ENCODE measurements at places on chromosomes 3 and 15.

DNA sequence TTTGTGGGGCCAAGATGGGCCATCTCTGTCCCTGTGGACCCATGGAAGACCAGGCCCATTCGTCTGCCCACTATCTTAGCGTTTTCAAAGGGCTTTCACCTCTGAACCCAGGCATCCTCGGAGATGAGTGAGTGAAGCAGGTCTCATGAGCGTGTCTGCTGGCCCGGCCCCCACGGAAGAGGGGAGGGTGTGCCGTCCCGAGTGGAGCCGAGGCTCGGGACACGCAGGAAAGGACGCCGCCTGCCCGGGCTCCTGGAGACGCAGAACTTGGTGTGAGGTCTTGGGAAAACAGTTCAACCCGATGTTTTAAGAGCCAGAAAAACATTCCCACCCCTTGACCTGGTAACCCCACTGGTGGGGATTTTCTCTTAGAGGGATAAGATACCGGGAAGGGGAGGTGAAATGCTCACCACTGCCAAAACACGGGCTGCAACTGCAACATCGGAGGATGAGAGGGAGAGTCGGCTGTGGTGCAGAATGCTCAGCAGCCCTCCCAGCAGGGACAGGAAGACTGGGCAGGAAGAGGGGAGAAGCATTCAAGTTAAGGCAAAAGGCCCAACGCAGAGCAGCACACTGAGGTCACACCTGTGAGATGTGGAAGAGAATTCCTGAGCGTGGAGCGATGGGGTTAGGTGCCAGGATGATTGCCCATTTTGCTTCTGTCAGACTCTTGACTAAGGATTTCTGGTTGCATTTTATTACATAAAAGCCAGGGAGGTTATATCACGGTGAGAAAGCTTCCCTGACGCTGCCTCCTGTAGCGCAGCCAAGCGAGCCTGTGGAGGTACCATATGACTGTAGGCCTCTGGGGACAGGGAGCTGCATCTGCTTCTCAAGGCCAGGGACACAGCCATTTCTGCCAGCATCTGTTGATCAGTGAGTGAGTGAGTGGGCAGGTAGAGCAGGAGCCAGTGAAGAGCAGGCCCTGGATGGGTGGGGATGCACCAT lies 14.1 kb upstream of the STAB1 start:
- no peak for DNase-seq

DNA sequence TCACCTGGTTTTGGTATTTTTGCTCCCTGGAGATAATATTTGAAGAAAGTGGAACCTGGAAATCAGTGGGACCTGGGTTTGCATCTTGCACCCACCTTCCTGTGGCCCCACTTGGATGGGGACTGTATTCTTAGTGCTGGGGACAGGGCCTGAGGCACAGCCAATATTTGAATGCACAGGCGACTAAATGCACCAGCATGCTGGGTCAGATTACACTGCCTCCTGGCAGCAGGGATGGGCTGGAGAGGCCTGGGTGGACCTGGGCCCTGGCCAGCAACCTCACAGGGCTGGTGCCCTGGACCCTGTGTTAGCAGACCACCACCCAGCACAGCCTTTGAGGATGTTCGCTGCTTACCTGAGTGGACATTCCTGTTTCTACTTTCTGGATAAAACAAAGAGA lies 10.5 kb downstream of the ITIH4 start:
- no peak for DNase-seq

DNA sequence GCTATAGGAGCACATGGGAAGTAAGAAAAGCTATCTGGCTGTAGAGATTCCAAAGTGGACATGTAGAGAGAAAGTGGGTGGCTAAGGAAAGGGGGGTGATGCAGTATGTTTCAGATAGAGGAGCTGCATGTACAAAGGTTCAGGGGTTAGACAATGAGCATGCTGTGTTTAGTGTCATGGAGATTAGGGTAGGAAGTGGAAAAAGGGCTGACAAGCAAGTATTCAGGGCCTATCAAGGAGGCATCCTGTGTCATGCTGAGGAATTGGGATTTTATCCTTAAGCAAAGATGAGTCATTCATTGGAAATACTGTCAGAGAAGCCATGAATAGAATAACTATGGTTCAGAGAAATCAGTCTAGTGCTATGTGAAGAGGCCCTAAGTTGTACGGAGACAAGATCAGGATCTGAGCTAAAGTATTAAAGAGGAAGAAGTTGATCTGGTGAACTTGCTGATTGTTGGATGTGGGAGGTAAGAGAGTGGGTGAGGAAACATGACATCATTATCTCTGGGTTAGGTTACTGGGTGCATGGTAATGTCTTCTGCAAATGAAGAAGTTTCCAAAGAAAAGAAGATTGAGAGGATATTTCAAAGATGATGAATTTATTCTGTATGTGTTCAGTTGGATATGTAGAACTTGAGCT lies 176.7 kb upstream of the GOLIM4 start:
- no peak for DNase-seq

DNA sequence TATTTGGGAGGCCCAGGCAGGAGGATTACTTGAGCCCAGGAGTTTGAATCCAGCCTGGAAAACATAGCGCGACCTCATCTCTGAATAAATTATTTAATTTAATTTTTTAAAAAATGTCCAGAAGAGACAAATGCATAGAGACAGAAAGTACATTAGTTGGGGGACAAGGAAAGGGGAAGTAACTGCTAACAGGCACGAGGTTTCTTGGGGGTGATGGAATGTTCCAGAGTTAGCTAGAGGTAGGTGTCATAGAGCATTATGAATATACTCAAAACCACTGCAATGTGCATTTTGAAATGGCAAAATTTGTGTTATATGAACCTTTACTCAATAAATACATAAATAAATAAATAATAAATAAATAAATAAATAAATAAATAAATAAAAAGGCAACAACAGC lies 31.7 kb upstream of the CYP11A1 start:
- no peak for DNase-seq

GRCh38 chr15:91940496-91941381 lies 87.2 kb downstream of the SLCO3A1 start:
- DNase-seq, result peak; percentile 18

DNA sequence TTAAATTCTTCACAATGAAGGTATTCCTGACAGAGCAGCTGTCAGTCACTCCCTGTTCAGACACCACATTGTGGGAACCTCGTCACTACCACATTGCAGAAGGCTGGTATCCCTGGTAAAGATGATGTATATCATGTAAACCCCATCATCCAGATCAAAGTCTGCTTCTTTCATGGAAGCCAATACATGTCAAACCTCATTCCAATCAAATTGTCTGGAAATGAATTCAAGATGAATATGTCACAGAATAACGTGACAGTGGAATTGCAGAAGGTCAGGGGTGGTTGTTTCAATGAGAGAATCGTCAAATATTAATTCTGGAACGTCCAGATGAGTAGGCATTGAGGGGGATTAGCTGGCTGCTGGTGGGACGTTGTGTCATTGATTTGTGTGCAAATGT lies 4.2 kb downstream of the ZIC4 start:
- no peak for DNase-seq

GRCh38 chr15:100783291-100783690 lies 96.3 kb upstream of the ALDH1A3 start:
- no peak for DNase-seq

GRCh38 chr3:58241306-58242044 lies 3.9 kb downstream of the ABHD6 start:
- DNase-seq, result no peak

DNA sequence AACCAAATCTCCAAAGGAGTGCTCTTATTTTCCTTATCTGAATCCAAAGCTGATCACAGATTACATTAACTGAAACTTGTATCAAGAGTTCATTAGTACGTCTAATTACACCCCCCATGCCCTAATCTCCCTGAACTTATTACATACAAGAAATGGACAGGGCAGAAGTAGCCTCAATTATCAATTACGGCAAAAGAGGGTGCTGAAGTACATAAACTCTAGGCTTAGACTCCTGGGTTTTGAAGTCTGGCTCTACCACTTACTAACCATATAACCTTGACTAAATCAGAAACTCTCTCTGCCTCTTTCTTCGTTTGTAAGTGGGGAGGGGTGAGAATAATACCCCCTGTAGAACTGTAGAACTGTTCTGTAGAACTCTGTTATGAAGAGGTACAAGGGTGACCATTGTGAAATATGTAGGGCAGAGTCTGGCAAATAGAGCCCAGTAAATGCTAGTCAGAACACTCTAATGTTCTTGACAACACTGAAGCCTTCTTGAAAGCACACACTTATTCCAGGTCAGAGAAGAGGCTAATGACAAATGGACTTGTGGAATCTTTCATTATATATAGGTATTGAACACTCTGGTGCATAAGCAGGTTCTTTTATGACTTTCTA lies 19.6 kb upstream of the OR5K4 start:
- no peak for DNase-seq

DNA sequence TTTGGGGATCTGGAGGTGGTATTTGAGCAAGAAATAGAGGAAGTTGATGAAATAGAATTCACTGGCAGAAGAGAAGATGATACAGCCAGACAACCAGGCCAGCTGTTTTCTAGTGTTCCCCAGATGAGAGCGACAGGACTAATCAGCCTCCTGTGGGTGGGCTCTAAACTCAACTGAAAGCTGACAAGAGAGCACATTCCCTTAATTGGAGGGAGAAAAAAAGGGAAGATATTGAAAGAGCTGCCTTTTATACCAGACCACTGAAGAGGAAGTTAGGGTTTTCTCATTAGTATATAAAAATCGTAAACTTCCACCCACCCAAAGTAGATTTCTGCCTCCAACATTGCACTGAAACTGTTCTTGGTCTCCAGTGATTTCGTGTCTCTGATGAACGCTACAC lies 6.5 kb upstream of the TM4SF19 start:
- no peak for DNase-seq

DNA sequence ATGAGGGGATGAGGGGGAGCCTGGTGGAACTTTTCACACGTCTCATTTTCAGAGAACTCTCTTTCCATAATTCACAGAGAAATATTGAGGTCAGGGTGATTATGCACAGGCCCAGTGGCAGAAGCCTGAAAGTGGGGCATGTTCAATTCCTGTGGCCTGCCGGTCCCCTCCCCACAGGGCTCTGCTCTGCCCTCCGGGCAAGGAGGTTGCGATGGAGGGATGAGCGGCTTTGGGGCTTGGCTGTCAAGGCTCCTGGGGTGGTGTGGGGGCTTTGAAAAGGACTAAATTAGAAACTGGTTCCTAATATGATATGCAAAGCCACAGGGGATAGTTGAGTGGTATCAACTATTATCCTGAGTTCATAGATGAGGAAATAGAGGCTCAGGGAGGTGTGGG lies 9.2 kb upstream of the KY start:
- no peak for DNase-seq

DNA sequence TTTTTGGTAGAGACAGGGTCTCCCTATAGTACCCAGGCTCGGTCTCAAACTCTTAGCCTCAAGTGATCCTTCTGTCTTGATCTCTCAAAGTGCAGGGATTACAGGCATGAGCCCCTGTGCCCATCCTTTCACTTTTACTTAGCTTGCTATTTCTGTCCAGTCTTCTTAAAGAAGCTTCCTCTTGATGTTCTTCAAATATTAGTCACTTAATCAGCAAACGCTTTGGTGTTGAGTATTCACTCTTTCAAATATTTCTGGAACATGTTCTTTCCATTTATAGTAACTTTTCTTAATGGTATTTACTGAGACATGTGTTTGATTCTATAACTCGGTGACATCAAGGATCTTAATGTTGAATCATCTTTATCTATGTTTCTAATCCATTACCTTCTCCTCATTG lies 122.1 kb downstream of the CNTN6 start:
- DNase-seq, result no peak

GRCh38 chr3:39972508-39972907 lies 163.1 kb downstream of the MYRIP start:
- DNase-seq, result no peak

- no peak for DNase-seq
Observed at GRCh38 chr3:60696428-60697125, 554.7 kb downstream of the FHIT start.

DNA sequence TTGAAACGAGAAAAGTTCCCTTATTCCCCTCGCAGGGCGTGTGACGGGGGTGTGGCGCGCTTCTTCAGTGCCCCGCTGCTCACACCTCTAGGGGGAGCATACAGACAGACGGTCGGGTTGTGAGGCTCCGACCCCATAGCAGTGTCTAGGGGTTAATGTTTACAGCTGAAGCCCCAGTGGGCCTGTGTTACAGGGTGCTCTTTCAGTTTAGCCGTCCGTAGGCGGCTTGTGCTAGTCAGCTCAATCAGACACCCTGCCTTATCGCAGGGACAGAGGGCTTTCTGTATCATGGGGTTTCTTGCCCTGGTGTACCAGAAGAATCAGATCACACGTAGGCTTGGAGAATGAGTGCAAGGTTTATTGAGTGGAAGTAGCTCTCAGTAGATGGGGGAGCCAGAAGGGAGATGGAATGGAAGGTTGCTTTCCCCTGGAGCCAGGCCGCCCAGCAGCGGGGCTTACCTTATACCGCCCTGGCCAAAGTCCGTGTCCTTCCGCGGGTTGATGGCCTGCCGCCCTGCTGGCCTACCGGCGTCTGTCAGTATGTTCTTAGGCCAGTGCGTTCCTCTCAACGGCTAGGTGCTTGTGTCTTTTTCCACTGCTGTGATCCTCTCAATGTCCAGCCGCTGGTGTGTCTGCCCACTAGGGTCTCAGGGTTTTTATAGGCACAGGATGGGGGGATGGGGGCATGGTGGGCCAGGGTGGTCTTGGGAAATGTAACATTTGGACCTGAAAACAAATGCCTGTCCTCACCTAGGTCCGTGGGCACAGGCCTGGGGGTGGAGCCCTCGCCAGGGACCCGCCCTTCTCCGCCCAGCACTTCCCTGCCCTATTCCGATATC lies 32.2 kb upstream of the ACP3 start:
- DNase-seq, result no peak

DNA sequence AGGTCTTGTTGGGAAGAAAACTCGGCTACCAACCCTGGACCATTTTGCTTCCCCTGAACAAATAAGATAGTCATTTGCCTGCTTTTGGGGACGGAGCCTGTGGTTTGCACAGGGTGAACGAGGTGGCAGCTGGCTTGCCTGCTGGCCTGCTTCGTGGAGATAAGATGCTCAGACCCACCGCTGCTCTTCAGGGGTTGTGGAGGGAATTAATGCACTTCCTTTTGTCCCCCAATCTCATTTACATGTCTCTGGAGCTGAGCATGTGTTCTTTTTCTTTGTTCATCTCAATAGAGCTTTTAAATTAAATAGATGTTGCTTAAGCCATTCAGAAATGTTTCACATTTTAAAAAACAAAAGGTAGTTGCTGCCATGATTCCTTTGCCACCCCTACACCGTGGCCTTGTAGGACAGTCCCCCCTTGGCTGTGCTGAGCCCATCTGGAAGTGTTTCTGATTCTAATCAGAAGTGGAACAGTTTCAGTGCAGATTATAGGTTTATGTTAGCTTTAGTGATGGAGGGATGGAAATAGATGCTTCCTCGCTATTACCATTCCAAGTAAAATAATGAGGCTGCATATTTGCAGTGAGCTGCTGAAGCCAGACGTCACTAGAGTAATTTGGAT lies 25.6 kb downstream of the APBA2 start:
- no peak for DNase-seq

DNA sequence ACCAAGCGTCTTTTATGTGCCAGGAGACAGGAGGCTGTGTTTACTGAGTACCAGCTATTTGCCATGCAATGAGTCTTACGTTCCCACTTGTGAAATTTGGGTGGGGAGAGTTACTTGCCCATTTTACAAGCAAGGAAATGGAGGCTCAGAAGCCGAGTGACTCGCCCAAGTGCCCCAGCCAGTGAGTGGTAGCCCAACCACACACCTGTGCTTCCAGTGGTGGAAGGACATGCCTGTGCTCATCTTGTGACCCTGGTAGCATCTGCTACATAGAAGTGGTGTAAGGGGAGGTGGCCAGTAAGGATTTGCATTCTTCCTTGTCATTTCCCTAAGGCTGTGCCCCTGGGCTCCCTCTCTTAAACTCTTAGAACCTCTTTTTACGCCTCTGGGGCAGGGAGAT lies 49.3 kb downstream of the FBLN2 start:
- no peak for DNase-seq
